ENCODE measurements at places on chromosomes 3 and 15.

GRCh38 chr15:53022788-53023187, 232.7 kb upstream of the ONECUT1 start:
- no peak for DNase-seq

- no peak for DNase-seq
Observed at GRCh38 chr3:142348460-142348859, 99.4 kb downstream of the XRN1 start.

DNA sequence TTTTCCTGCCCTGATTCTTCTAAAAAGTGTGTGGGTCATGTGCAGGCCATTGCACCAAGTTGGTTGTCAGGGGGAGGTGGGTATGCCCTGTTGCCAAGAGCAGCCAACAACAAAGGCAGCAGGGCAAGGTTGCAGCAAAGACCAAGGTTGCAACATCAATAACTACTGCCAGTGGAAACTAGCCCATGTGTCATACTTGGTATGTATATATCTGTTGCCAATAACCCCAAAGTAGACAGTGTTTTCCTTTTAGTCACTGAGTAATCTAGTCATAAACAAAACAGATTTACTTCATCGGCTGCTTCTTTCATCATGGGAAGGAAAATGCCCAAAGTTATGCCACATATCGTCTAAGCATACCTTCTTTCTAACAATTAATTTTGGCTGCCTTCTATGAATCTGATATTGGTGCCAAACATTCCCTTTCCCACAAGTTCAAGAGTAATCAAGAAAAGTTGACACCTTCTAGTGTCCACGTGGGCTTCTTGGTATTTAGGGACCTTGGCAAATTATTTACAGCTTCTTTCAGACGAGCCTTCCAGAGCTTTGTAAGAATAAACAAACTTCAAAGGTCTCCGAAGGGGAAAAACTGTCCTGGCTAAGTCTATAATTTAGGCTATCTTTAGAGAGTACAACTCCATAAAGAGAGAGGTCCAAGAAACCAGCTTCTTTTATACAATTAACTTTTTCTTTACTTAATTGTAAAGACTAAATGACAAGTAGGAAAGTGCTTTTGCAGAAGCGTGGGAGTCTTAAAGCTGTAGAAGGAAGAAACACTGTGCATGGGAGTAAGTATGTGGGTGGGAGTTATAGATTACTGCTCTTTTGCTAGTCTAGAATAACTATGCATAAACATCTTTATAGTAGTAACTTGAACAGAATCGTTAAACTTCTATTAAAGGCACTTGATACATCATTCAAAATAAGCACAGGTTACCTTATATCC, 10.0 kb upstream of the MBNL1 start:
- DNase-seq: peak; percentile 70

DNA sequence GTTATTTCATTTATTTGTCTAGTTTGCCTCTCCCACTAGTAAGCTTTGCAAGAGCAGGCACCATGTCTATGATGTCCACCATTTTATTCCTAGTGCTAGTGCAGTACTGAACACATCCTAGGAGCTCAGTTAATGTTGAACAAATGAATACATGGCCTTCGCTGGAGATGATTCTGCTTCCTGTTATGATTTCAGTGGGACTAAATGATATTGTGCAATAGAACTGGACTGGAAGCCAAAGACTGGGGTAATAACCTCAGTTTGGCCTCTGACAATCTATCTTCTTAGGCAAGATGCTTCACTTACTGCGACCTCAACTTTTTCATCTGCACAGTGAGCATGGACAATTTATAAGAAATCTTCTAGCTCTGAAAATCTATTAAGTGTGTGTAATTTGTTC, 191.3 kb downstream of the ADAMTSL3 start:
- no peak for DNase-seq

DNA sequence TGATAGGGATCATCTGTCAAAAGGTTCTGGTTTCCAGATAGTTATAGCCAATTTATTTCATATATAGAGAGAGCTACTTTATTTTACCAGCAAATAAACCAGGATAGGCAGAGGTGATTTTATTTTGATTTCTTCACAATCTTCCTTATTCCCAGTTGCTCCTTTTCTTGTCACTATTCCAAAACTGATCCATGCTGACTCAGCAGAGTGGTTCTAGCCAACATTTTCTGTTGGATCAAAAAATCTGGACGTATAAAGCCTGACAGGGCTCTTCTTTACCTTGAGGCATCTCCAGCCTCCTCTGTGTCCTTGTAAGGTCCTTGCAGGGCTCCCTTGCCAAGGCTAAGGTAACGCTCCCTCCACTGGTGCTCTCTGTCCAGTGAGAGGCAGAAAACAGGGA, 15.8 kb downstream of the HDC start:
- DNase-seq: no peak

DNA sequence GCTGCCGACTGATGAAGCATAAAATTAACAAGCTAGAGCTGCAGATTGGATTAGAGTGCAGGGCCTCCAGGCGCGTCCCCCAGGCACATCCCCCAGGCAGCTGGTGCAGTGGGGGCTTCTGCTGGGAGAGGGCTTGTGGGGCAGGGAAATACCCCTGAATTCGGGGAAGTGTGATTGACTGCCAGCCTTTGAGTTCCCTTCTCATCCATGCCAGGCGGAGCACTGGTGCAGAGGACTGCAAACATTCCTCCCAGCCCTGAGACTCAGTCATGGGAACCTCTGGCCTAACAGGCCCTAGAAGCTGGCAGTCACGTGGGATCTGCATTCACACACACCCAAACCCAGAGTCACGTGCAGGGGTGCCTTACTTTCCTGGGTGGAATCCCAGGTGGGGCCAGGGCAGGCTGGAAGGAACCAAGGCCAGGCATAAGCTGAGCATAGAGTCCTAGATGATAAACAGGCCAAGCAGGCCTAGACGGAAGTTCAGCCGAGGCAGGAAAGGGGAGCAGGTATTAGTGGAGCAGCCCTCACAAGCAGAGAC, 46.2 kb upstream of the SEC22A start:
- peak; percentile 11 for DNase-seq

GRCh38 chr3:149411583-149411982, 34.1 kb upstream of the TM4SF1 start:
- DNase-seq: no peak

DNA sequence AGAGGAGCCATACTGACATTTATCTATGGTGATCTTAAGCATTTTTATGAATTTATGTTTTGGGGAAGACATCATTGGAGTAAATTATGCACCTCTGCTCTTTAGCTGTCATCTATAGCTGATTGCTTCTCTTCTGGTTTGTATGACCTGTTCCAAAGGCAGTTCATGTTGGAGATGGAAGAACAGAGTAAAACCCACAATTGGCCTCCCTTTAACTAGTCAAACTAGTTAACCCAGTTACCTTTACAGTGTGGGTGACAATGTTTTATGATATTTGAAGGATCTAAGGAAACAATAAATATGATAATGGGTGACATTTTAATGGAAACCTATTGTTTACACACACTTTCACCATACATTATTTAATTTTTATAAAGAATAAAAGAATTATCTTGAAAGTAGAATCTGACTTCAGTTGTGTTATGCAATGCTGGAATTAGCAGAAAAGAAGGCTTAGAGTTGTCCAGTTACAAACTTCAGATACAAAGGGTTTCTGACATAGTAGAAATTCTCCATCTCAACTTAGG, 263.5 kb downstream of the NFKBIZ start:
- DNase-seq: no peak

DNA sequence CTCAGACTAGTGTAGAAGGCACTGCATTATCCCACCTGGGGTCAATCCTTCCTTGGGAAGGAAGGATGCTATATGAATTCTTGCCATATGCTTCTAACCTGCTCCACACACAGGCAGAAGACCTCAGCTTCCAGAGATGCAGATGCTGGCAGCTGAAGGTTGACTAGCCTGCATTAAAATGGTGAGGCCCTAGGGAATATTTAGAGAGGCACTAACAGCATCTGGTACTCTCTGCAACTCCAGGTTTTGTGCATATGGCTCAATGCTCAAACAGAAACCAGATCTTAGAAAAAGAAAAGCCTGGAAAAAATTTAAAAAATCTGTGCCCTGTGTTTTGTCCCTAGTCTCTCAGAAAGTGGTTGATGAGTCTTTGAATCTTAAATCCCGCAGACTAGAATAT, 56.0 kb upstream of the MYRIP start:
- DNase-seq: no peak

DNA sequence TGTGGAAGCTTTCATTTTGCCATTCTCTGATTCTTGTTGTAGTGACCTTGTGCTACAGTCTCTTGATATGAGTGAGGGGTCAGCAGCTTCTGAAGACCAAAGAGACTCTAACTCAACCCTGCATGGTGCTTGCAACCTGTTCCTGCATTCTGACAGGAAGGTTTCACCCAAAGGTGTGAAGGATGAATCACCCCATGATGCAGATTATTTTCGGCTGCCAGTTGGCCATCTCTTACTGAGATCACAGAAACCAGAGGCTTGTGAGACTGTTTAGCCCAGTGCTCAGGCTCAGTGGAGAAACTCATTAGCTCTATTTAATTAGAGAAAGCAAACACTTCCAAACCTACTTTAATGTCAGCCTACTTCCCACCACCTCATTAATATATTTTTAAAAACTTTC, 29.2 kb upstream of the TPRG1 start:
- no peak for DNase-seq

DNA sequence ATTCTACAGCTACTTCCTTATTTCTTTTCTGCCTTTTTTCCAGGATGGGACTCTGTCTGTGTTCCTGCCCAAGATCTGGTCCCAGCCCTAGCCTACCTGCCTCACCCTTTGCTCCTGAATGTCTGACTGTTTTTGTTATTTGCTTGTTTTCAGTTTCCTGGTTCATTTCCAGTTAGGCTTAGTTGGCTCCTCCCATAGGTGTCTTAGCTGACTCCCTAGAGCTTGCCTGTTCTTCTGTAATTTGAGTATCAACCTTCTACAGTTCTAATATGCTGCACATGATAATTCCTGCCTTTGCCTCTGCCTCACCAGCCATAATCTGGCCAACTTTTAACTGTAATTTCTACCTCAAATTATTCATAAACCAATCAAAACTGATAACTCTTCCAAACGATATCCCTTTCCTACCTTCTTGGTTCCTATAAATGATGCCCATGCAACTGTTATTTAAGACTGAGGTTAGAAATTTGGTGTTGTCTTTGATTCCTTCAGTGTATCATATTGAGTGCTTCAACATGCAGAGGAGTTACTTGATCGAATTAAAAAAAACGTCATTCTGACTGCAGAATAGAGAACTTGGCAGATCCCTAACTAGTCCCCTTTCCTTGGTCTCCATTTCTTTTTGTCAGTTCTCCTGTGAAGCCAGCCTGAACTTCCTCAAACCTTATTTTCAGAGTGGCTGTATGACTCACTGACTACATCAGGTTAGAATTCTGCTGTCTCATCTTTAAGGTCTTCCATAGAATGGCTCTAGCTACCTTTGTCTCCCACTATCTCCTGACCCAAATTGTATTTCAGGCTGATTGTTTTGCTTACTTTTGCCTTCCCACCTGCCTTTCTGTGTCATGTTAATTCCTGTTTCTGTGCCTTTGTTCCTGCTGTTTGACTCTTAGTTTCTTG, 8.4 kb downstream of the GOLM2 start:
- DNase-seq: no peak

GRCh38 chr15:62823561-62823960, 219.0 kb upstream of the TPM1 start:
- no peak for DNase-seq

DNA sequence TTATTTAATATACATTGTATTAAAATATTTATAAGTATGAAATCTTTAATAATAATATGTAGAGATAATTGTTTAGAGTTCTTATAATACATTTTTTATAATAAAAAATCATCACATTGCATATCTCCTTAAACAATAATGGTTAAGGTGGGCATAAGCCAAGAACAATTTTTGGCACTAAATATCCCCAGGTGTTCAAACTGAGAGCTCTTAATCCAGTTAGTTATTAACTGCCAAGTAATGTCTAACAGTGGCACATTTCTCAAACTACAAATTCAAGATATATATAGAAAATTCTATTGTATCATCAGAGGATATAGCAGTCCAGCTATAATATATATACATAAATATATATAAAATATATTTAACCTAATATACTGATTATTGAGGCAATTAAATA, 680.8 kb downstream of the SI start:
- no peak for DNase-seq

DNA sequence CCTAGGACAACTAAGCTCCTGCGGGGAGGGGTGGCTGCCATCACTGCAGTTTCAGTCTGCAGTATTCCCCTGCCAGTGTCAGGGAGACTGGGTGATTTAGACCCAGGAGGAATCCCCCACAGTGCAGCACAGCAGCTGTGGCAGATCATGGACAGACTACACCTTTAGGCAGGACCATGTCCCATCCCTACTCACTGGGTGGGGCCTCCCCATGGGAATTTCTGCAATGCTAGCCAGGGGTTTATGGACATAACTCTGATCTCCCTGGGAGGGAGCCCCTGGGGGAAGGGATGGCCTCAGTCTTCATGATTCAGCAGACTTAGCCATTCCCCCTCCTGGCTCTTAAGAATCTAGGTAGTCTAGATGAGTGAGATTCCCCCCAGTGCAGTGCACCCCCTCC, 130.1 kb upstream of the STAC start:
- no peak for DNase-seq

GRCh38 chr3:64459711-64460110, 228.1 kb downstream of the ADAMTS9 start:
- DNase-seq: no peak

- no peak for DNase-seq
Observed at GRCh38 chr3:55540579-55540978, 53.5 kb upstream of the WNT5A start.

- DNase-seq: no peak
Observed at GRCh38 chr3:58989163-58989562, 60.7 kb downstream of the CFAP20DC start.

DNA sequence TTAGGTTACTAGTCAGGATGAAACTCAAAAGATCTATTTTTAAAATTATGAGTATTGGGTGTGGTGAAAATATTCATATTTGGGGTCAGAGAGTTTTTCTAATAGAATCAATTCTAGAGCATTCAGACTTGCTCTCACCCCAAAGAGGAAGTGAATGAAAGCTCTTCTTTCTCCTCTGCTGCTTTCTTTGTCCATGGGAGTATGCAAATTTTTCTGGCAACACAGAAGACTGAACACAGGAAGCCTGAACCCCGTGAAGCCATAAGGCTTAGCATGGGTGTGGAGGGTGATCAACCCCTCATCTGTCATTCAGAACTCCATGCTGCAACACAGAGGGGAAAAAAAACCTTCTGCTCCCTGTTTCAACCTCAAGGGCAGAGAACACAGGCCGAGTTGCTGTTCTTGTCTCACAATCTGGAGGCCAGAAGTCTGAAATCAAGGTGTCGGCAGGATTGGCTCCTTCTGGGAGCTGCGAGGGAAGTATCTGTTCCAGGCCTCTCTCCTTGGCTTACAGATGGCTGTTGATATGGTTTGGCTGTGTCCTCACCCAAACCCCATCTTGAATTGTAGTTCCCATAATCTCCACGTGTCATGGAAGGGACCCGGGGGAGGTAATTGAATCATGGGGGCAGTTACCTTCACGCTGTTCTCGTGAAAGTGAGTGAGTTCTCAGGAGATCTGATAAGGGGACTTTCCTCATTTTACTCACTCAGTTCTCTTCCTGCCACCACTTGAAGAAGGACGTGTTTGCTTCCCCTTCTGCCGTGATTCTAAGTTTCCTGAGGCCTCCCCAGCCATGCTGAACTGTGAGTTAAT, 33.7 kb upstream of the CD47 start:
- peak; percentile 76 for DNase-seq

GRCh38 chr3:24394754-24395153, 99.9 kb downstream of the THRB start:
- DNase-seq: no peak

Measured in stimulated activated CD8-positive, alpha-beta memory T cell treated with anti-CD3 and anti-CD28 coated beads, Interleukin-4, amount 100 ng/mL, for 48 hours (primary cell).